IMR-90 (cell line): ENCODE measurements at places on chromosomes 1 and 21. TPM values are rescaled to one million over a fixed set of nuclear protein-coding genes. Genes with fewer than 3 reads are reported as not detected.

Gene LCK
- not detected in 2 replicates for polyA plus RNA-seq

Gene NID1
- 80.8 and 83.3 TPM in 2 replicates for polyA plus RNA-seq

Gene RIMKLA
- not detected in 2 replicates for polyA plus RNA-seq

Gene SLC2A5
- polyA plus RNA-seq, result 0.03 TPM in 1 of 2 replicates, not detected in the other

Gene RAB7B
- 14.6 and 14.7 TPM in 2 replicates for polyA plus RNA-seq

GRCh38 chr1:204659056-204659455 lies 26.5 kb downstream of the LRRN2 start:
- DNase-seq, result no peak

DNA sequence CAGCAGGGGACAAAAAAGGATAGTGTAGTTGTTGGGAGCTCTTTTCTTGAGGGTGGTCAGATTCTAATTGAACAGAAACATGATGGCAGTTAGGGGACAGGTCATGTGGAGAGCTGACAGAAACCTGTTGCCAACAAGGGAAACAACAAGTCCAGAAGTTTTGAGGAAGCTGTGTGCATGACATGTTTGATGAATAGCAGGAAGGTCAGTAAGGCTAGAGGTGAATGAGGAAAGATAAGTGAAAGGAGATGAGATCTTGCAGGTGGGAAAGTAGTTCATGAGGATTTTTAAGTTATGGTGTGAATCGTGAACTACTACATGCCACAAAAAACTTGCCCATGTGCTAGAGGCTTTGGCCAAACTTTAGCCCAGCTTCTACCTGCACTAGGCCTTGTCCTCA lies 1817.4 kb downstream of the MRPL39 start:
- no peak for DNase-seq

- DNase-seq, result no peak
Observed at GRCh38 chr1:202919615-202920014, 7.4 kb downstream of the KLHL12 start.

- DNase-seq, result no peak
Observed at GRCh38 chr1:193184776-193185175, 1.6 kb downstream of the B3GALT2 start.

DNA sequence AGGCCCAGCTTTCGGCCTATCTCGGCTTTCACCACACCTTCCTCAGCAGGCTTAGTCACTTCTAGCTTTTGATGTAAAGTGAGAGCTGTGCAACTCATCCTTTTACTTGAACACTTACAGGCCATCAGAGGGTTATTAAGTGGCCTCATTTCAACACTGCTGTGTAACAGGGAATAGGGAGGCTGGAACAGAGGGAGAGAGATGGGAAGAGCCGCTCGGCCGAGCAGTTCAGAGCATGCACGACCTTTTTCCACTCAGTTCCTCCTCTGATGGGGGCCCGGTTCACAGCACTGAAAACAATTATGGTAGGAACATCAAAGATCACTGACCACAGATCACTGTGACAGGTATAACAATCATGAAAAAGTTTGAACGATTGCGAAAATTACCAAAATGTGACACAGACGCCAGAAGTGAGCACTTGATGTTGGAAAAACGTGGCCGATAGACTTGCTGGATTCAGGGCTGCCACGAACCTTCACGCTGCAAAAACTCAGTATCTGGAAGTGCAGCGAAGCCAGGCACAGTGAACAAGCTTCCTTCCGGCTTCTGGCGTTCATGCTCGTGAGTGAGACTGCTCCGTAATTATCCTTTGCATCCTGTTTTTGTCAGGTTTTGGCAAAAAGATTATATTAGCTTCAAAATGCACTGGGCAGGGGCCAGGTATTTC lies 28.6 kb downstream of the AGPAT3 start:
- DNase-seq, result no peak

DNA sequence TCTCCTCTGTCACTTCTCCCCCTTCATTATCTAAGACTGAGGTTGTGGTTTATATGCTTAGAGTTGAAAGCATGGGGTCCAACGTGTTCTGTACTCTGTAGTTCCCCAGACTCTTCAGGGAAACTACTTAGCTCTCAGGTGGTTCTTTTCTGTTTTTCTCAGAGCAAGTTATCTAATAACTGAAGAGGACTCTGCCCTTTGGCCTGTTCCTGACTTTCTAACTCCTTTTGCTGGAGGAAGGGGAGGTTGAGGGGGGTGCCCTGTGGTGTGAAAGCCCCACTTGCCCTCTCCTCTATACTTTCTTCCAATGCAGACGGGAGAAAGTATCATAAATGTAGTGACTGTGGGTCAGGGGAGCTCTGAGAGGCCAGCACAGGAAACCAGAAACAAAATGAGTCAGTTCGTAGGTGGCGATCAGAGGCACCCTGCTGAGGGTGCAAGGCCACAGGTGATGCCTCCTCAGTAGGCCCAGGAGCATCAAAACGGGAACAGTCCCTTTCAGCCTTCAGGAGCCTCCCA lies 5.0 kb downstream of the SLC25A44 start:
- DNase-seq, result no peak

GRCh38 chr1:175881246-175881976 lies 138.0 kb upstream of the TNR start:
- no peak for DNase-seq

DNA sequence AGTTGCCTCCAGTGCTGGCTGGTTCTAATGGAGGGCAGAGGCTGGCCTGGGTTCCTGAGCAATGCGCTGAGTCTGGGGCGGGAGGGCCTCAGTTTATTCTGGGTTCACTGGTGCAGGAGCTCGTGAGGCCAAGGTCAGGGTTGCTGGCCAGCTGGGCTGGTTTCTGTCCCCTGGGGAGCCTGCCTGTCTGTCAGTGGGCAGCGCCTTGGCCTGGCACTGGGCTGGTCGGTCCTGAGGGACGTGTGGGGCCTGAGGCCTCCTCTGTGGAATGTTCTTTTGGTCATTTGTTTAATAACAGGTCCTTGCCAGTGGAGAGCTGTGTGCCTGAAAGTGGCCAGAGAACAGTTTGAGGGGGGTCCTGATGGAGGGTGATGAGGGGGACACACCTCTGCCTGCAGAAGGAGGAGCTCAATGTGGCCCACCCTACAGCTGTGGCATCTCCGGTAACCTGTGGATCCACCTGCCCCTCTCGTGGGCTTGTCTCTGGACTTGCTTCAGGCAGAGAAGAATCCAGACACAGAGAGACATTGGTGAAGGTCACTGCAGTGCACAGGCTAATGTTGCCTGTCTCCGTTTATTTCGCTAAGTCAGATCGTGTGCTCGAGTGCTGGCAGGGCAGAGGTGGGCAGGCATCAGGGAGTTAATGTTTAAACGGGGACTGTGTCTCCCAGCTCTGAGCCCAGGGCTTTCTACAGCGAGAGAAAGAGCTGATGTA lies 34.6 kb downstream of the COQ8A start:
- DNase-seq, result no peak

DNA sequence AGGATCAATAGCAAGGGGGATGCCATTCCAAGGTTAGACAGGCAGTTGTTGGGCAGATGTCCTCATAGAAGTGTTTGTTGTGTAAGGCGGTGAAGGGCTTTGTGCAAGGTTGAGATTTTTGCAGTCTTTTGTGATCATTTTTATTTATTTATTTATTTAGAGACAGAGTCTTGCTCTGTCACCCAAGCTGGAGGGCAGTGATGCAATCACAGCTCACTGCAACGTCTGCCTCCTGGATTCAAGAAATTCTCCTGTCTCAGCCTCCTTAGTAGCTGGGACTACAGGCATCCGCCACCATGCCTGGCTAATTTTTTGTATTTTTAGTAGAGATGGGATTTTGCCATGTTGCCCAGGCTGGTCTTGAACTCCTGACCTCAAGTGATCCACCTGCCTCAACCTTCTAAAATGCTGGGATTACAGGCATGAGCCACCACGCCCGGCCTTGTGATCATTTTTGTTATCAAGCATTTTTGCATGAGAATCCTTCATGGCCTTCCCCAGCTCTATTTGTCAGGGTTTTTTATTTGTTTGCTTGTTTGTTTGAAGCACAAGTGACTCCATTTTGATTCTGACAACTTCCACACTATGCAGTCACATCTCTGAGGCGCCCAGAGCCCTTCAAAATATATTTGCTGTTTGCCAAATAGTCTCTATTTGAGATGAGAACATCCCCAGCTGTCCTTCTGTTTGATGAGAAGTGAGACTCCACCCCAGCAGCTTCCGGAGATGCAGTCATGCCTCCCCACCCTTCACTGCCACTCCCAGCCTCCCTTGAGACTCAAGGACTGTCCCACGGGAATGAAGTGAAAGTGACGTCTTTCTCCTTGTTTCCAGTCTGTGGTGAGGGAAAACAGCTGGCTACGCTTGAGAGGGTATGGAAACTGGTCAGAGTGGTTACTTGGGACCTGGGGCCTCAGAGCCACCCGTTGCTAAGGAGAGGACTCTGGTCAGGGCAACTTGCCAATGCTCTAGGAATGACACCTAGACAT lies 38.0 kb downstream of the TMEM50B start:
- DNase-seq, result peak; percentile 94

DNA sequence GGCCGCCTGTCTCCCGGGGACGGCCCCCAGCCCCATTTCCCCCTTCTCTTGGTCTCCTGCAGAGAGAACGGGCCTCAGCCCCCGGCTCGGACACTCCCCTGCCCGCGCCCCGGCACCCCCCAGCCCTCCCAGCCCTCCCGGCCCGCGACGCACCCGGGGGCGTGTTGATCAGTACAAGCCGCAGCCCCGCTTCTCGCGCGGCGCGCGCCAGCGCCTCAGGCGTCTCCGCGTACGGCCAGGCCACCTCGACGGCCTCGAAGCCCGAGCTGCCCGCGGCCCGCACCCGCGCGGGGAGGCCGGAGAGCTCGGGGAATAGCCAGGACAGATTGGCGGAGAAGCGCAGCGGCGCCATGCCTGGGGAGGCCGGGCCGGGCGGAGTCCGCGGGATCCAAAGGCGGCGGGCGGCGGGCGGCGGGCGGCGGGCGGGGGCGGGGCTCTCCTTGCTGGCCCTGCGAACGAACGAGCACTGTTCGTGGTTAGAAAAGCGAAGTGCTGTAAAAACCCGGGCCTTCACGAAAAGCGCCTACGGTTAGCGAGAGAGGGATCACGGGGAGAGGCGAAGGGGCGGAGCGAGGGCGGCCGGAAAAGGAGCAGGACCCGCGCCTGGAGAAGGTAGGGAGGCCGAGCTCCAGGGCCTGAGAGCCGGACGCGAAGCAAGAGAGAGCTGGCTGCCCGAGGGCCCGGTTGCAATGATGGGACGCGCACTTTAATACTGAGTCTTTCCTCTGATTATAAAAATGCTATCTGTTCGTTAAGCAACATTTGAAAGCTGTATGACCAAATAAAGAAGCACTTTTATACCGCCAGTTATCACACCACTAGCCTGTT lies at the start of gene HYI:
Gene HYI, minus strand, starts transcription at position 490 of the 828 bp plus-strand sequence. Its CDS starts 138 bp downstream, at position 352.
- DNase-seq, result peak; percentile 86

- no peak for DNase-seq
Observed at GRCh38 chr1:151273924-151274466, 8.1 kb upstream of the ZNF687 start.

DNA sequence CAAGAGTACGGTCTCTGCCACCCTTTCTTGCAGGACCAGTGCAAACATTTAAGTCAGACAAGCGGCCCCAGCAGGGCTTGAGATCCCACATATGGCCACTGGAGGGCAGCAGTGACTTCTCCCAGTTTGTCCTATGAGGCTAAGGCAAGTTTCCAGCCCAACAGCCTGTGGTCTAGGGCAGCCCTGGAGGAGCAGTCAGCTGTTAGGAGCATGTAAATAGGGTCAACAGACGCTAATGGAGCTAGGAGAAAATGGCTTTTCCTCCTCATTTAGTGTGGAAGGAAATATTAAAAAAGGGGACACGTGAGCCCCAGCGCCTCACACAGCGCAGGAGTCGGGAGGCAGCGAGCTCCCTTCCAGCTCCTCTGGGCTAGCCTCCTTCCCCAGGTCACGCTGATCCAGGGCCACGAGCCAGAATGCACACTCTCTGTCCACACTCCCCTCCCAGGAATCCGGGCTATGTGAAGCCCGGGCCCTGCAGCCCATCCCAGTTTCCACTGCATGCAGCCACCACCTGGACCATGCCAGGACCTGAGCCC lies 95.6 kb downstream of the LAMC2 start:
- DNase-seq, result peak; percentile 93

DNA sequence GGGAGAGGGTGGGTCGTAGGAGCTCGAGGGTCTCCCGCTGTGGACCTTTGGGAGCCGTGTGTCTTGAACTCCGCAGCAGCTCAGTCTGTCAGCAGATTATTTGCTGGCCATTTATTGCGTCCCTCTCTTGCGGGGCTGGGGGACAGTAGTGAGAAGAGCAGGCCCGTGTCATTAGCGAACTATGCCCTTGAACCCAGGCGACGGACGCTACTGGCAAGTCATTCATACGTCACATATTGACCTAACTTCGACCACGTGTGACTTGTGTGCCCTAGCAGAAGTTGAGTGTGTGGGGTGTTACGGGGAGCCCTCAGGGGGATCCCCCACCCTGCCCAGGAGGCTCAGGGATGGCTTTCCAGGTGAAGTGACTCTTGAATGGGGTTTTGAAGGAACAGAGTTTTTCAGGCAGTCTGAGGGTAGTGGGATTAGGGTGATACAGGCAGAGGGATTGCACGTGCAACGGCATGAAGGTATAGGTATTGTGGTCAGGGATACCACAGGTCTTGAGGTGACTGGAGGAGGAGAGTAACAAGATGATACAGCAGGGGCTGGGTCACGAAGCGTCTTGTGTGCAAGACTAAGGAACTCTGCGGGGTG lies 13.0 kb downstream of the RCC1 start:
- no peak for DNase-seq

DNA sequence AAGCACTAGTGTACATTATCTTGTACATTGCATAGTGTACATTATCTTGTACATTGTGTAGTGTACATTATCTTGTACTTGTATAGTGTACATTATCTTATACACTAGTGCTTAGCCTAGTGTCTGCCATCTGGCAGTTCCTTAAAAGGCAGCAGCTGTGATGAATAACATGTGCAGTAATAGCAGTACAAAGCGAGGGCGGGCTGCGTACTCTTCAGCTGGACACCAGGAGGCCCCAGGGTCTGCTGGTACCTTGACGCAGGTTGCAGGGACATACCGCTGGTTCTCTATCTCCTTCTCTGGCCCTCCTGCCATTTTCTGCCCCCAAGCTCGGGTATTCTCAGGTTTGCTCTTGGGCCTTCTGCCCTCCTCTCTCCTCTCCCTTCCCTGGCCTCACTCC lies 149.6 kb downstream of the SEC16B start:
- DNase-seq, result no peak

DNA sequence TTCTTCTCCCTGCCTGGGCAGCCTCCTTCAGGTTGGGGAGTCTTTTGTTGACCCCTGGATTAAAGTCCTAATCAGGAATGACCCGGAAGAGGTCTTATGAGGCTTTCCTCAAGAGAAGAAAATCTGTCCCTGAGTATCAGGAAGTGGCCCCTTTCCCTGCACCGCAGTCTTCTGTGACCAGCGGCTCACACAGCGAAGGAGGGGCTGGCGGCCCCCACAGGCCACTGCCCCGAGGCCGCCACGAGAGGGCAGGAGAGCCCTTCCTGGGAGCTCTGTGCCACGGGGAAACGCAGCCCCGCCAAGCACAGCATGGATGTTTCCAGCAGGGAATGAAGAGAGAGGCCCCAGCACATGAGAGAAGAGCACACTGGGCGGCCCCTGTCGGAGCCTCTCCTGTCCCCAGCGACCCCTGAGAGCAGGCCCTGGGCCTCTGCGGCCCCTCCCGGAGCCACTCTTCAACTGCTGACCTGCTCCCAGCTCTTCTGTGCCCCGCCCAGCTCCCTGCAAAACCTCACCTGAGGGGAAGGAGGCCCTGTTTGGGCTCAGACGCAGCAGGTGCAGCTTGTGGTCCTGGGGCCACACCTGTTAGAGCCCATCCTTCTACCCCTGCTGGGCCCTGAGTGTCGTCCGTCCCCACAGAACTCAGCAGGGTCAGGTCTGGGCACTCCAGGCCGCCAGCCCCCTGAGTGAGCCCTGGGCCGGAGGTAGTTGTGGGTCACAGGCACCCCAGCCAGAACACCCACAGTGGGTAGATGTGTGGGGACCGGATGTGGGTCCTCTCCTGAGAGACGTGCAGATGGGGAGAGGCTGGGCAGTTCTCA lies 4.9 kb upstream of the POFUT2 start:
- DNase-seq, result peak; percentile 86
